Activated CD4-positive, CD25-positive, alpha-beta regulatory T cell treated with anti-CD3 and anti-CD28 coated beads, Interleukin-2, amount 50 U/mL, for 72 hours (primary cell): ENCODE measurements at places on chromosomes 16 and 17.
A peak's percentile ranks its signal among the peaks of the same experiment; 100 is the strongest.

DNA sequence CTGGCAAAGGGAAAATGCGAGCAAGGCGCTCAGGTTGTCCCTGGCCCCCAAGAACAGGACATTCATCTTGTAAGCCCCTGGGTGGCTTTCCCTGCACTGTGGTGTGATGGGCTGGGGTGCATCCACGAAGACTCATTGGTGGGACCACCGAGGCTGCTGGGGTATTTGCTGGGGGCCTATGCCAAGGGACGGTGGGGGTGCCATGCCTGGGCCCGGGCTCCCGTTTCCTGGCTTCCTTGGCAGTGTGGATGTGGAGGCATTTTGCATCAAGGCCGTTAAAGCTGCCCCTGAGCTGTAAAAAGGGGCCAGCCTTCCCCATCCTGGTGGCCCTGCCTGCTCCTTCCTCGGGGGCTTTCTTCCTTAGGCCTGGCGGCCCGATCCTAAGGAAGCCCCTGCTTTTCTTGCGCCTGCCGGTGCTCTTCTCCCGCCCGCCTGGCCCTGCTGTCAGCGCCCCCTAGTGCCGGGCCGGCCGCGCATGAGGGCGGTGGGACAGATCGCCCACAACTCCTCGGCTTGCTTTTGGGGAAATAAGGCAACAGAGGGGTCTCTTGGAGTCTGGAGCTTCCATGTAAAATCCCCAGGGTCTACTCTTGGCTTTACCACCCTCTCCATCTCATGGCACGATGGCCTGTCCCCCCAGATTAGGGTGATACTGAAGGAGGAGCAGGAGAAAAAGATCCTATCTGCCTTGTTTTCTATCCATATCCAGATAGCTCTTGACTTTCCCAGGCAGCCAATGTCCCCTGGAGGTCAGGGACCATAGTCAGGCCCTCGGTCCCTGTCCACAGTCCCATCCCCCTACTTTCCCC lies 9.8 kb upstream of the TBX2 start:
- peak; percentile 65 for DNase-seq

DNA sequence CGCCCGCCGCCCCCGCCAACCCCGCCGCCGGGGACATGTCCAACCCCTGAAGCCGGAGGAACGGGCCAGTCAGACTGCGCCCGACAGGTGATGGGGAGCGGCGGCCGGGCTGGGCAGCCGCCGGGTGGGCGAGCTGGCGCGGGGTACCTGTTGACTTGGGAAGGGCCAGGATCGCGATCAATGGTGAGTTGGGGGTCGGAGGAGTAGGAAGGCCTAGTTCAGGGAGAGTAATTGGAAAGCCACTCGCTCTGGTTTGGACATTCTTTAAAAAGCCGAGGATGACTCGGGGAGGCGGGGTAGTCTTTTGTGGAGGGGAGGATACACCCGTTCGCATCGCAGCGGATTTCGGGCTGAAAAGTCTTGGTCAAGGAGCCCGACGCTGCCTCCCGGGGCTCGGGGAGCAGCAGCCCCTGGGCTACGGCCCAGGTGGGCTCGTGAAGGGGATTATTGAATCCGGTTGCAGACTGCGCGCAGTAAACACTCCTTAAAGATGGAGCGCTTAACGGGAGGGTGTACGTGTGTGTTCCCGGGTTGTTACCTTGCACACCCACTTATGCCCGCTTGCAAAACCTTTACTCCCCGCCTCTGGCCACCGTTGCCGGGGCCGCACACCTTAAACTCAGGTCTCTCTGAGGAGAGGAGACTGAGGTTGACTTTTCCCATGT lies 123.8 kb downstream of the GOSR1 start:
- no peak for DNase-seq

DNA sequence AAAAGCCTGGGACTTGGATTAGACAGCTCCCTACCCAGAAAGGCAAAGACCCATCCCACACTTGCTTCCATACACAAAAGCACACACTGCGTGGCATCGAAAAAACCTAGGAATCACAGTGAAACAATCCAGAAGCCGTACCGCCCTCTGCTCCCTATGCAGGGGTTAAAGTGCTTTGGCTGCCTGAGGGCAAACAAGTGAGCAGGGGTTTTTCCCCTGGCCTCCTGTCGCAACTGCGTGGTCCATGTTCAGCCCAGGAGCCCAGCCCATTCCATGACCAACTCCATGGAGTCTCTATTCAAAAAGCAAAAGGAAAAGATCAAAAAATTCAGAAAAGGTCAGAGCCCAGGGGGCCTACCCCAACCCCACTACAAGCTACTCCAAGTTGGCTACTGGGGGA lies 3.6 kb upstream of the GSDMB start:
- no peak for DNase-seq

- no peak for DNase-seq
Observed at GRCh38 chr16:13332713-13333255, 431.4 kb downstream of the SHISA9 start.

- DNase-seq: no peak
Observed at GRCh38 chr16:53999841-54000240, 286.7 kb downstream of the IRX3 start.

DNA sequence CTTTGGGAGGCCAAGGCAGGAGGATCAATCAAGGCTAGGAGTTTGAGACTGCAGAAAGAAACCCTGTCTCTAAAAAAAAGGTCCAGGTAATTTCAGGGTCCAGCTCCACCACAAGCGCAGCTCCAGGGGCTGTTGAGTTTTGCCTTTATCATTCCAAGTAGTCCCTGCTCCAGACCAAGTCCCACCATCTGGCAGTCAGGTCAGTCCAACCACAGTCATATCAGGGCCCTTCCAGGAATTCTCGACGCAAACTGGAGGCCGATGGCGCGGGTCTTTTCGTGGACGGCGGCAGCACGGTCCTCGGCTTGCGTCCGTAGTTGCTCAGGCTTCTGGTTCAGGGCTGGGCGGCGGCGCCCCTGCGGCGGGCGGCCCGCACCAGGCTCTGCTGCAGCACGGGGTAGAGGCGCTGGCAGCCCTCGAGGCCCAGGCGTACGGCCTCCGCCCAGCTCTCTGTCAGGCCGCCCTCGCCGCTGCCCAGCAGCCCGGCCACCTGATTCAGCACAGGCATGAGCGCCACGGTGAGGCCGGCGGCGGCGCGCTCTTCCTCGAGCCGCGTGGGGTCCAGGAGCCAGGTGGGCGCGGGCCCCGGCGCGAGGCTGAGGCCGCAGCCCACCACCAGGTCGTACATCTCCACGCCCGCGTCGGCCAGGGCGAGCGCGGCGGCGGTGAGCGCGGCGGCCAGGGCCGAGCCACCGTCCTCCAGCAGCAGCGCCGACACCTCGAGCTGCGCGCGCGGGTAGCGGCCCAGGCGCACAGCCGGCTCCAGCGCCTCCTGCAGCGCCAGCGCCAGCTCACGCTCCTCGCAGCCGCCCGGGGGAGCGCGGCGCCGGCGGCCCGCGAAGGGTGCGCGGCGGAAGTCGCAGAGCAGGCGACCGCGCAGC lies 752 bp downstream of the EXOSC6 start:
- peak; percentile 57 for DNase-seq

- no peak for DNase-seq
Observed at GRCh38 chr17:75712446-75712845, 8.8 kb upstream of the ITGB4 start.

GRCh38 chr16:5062790-5063765 lies 2.7 kb downstream of the C16orf89 start:
- DNase-seq: no peak

DNA sequence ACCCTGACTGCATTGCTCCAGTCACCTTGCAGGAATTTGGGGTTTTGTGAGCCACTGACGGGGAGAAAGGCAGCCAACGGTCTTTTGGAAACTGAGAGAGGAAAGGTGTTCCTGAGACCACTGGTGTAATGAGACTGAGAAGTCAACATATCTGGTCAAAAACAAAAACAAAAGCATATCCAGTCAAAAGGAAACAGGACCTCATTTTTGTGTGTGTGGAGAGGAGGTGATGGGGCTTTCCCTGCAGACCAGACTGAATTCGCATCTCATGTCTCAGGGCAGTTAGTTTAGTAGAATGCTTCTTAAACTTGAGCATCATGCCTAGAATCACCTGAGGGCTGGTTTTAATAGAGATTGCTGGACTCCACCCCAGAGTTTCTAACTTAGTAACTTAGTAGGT lies 198.4 kb downstream of the COPRS start:
- no peak for DNase-seq
